ENCODE measurements at places on chromosomes 1 and 21. TPM values are rescaled to one million over a fixed set of nuclear protein-coding genes. Genes with fewer than 3 reads are reported as not detected.

CASQ1 gene
- 0.15 TPM for polyA plus RNA-seq

- DNase-seq = no peak
These were observed 41.5 kb downstream of the SNX7 start for GRCh38 chr1:98702976-98703375.

- DNase-seq = no peak
These were observed 49.2 kb downstream of the ASH1L start for GRCh38 chr1:155513300-155513916.

DNA sequence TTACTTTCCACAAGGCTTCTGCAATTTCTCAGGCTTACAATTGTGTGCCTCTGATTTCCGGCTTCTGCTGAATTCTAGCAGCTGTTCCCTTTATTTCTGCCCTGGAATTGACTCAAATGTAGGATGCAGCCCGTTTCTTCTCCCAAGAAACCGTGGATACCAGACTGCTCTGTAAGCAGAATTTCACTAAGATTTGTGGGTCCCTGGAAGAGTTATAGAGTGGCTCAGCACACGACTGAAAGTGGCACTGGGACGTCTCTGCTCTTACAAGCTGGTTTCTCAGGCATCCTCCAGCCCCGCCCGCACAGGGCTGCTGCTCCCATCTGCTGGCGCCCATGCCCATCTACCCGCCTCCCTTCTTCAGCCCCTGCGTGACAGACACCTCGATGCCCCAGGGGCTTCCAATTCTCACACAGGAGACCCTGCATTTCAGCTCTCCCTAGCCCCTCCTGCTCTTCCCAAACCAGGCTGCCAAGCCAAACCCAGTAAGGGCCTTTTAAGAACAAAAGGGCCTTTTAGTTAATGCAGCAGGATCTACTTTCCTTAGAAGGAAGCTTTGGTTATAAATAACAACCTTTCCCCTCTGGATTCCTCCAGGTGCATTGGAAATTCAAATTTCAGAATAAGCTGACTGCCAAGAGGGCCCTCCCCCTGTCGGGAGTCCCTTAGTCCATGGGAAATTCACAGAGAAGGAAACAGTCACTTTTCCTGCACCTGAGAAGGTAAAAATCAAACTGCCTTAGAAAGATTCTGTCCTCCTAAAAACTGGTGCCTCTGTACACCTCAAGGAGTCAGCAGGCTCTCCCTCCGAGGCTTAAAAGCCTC is 45.4 kb upstream of the TENT5B start:
- no peak for DNase-seq

DNA sequence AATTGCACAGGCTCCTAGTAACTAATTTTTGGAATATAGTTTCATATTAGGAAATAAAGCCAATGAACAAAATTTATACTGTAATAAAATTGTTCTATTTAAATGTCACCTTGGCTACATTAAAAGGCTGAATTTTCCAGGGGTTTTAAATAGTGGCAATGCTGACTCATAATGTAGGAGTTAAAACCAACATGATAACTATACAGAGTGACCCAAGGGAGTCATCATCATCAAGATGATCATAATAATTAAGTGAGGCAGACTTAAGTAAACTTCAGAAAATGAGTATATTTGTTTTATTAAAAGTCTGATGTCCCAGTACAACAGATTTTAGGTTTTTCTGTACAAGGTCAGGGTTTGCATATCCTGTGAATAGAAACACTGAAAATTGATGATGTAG is 183.4 kb downstream of the PLPPR4 start:
- DNase-seq = no peak

KRTAP10-5 gene
- polyA plus RNA-seq = not detected

CIART gene
- 7.6 TPM for polyA plus RNA-seq

DNA sequence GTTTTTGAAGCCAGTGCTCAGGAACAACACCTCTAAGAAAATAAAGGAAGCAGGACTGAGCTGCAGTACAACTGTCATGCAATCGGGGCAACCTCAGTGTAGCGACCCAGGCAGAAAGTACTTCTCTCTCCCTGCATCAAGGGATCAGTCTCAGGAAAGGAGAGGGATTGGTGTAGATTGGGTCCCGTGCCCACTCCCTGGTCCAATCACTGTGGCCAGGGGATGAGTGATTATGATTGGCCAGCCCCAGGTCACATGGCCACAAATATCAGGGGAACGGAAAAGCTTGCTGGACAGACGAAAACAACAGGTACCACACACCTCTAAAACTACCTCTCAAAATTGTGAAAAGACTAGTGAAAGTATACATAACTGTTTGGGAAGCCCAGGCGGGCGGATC is 136.2 kb upstream of the F3 start:
- DNase-seq = no peak

DNA sequence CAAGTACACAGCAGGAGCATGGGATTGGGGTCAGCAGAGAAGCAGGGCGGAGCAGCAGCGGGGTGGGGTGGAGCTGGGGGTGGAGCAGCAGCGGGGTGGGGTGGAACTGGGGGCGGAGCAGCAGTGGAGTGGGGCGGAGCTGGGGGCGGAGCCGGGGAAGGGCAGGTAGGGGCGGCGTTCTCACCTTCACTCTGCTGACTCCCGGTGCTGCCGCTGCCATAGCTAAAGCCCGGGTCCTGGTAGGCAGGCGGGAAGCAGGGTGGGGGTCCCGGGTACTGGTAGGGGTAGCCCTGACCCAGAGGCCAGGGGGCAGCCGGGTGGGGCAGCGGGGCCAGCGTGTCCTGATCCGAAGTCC is 6.7 kb downstream of the TAS1R3 start:
- no peak for DNase-seq

GRCh38 chr1:24860841-24861240 is 69.2 kb downstream of the RUNX3 start:
- no peak for DNase-seq

- no peak for DNase-seq
These were observed 1401.4 kb upstream of the PRMT6 start for GRCh38 chr1:105655032-105655431.

DNA sequence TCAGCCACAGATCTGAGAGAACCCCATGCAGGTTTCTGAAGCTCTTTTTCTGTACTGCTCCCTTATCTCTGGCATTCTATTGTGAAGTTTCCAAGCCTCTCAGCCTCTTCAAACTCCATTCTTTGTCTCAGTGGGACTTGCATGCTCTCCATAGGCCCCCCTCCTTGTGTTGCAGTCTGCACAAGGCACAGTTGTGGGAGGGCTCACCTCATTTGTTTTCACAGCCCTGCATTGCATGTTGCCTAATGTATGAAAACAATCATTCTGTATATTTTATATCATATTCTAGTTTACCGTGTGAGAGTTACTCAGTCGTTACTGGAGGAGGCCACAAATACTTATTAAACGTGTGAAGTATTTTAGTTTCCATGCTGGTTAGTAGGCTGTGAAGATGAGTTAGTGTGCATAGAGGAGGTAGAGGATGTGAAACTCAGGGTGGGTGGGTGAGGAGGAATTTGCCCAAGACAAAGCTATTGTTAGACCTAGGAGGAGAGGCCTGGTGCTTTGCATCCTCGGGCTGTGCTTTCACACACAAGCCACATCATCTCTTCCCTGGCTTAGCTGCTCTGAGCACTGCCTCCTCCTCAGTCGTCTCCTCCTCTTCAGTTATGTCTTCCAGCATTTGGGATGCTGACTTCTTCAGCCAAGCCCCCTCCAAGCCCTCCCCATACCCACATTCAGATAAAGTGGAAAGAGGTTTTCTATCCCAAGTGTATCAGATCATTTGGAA is 7.8 kb upstream of the CHI3L2 start:
- no peak for DNase-seq

DNA sequence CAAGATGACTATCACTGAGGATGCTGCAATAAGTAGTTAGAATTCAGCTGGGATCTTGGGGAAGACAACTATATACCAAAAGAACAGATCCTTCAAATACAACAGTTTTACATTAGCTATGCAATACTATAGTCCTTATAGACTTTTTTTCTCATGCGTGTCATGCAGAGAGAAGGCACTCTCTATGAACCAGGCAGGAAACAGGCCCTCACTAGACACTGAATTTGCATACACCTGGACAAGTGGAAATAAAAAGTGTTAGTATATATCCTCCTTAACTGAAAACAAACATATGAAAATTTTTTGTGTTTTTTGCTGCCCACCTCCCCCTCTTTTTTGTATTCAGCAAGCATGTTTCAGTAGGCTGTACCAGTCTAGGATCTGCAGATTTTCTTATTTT is 29.9 kb downstream of the TMCO1 start:
- DNase-seq = no peak

FAM163A gene
- 0.59 TPM for polyA plus RNA-seq

- no peak for DNase-seq
These were observed 67.0 kb upstream of the CD34 start for GRCh38 chr1:207977876-207978275.

Measured in right renal cortex interstitium (tissue), 3 donors.